ENCODE measurements at places on chromosomes 16 and 17.

DNA sequence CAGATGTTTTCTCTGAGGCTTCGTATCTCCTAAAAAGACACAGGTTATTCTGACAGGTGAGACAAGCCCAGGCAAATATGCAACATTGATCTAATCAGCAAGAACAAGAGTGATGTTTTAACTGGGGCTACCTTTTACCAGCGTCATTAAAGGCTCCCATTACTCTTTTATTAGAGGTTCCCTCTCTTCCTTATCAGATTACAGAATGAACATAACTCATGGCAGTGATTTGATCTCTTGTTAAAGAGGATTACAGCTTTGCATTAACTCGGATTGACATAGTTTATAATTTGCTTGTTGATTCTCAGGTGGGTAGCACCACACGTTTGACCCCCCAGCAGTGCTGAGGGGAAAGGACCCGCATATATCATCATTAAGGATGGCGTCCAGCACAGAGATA lies 90.5 kb downstream of the AATF start:
- DNase-seq: no peak

DNA sequence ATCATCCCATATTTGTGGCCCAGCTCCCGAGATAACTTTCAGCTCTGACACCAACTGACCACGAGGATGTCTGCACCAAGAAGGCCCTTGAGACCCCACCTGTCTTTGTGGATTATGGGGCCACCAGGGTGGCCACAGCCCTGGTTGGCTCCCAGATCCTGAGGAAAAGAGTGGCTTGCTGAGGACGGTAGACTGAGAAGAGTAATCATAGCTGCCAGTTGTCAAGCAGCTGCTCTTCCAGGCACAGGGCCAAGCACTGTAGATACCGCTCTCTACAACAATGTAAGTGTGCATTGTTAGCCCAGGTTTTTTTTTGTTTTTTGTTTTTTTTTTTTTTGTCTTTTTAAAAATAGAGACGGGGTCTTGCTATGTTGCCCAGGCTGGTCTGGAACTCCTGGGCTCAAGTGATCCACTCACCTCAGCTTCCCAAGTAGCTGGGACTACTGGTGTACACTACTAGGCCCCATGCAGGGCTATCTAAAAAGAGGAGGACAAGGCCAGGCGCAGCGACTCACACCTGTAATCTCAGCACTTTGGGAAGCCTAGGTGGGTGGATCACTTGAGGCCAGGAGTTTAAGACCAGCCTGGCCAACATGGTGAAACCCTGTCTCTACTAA lies 9.6 kb downstream of the ZNF205 start:
- DNase-seq: no peak

DNA sequence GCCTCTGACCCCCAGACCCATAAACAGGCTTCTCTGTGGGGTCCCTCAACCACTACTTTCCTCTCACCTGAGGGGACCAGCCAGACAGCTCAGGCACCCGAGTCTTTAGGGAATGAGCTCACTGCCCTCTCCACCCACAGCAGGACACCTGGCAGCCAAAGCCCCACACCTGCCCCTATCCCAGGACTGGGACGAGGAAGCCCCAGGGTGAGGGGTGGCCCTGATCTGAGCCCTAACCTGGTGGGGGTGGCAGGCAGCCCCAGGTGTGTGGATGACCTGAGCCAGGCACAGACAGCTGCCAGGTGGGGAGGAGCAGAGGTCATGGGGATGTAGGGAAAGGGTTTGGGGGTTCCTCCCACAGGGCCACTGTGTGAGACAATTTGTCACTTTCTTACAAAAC lies 1.7 kb upstream of the TEX19 start:
- no peak for DNase-seq

GRCh38 chr16:55563797-55564196 lies 2.7 kb upstream of the CAPNS2 start:
- DNase-seq: no peak

GRCh38 chr17:19652595-19652994 lies 4.0 kb downstream of the ALDH3A2 start:
- DNase-seq: no peak

DNA sequence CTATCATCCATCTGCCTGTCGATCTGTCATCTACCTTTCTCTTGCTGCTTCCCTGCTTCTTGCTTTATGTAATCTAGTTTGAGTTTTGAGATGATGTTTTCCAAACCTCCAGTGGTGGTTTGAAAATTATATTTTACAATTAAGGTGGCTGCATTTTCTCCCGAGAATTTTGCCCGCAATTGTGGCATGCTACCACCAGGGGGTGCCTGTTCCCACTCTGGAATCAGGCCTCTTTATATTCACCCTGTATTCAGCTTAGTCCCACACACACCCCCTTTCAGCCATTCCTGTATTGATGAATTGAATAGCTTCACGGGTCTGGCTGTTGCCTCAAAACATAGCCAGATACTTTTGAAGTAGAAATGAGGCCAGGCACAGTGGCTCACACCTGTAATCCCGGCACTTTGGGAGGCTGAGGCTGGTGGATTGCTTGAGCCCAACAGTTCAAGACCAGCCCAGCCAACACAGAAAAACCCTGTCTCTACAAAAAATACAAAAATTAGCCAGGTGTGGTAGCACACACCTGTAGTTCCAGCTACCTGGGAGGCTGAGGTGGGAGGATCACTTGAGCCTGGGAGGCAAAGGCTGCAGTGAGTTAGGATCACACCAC lies 3.2 kb downstream of the PRSS22 start:
- DNase-seq: no peak

GRCh38 chr17:17073581-17074403 lies 31.5 kb downstream of the MPRIP start:
- no peak for DNase-seq

DNA sequence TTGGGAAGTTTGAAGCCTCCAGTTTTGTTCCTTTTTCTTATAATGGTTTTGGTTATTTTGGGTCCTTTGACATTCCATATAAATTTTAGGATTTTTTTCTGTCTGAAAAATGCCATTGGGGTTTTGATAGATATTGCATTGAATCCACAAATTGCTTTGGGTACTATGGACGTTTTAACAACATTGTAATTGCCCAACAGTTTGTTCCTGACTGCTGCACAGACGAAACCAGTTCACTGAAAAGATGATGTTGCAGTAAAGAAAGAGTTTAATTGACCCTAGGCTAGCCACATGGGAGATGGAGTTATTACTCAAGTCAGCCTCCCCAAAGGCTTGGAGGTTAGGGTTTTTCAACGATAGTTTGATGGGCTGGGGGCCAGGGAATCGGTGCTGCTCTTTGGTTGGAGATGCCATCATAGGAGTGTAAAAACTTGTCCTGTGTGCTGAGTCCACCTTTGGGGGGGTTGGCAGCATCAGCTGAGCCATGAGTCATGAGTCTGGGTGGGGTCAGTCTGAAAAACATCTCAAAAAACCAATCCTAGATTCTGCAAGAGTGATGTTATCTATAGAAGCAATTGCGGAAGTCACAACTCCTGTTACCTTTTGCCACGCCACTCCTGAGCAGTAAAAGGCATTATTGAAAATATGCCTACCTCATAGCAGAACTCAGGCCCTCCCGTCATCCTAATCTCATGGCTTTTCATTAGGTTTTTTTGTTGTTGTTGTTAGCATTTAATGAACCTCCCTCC lies 2.7 kb upstream of the PRSS41 start:
- DNase-seq: no peak

- no peak for DNase-seq
Observed at GRCh38 chr17:19347323-19348080, 15.0 kb downstream of the B9D1 start.

DNA sequence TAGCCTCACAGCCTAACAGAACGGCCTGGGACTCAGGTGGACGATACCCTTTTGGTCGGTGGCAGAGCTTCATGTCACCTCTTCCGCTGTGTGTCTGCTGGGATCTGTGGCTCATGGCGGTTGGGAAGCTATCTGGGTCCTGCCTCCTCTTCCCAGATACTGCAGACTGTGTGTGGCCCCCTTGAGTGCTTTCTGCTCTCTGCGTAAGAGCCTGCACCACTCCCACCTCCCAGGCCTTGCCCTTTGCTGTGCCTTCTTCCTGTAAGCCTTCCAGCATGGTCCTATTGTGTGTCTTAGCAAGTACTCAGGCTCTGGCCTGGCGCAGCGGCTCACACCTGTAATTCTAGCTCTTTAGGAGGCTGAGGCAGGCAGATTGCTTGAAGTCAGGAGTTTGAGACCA lies 17.5 kb upstream of the ADCY7 start:
- peak; percentile 4 for DNase-seq

DNA sequence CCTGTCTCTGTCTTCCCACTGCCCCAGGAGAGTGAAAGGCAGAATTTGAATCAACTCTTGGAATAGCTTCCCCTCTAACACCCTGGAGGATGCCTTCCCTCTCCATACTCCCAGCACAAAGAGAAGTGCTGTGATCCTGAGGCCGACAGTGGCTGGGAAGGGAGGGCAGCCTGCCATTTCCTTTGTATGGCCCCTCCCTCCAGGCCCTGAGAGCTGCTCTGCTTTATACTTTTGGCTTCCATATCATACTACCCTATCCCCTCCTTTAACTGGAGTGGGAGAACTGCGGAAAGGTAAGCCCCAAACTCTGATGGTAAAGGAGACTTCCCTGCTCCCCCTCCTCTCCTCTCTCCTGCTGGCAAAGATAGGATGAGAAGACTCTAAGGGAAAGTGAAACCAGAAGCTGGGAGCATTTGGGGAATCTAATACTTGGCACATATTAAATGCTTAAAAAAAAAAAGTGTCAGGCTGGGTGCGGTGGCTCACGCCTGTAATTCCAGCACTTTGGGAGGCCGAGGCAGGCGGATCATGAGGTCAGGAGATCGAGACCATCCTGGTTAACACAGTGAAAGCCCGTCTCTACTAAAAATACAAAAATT lies 4.1 kb upstream of the MED24 start:
- no peak for DNase-seq
